ENCODE measurements at places on chromosomes 2 and 18. TPM values are rescaled to one million over a fixed set of nuclear protein-coding genes. Genes with fewer than 3 reads are reported as not detected.

SH3YL1 gene
- total RNA-seq = 40.5 TPM

KCTD1 gene
- 5.6 TPM for total RNA-seq

MRO gene
- 0.66 TPM for total RNA-seq

TMEM178A gene
- 3.6 TPM for total RNA-seq

PLGLB1 gene
- 8.8 TPM for total RNA-seq

KCNS3 gene
- total RNA-seq = 16.0 TPM

CHRNG gene
- not detected for total RNA-seq

GRCh38 chr2:96819128-96819875 lies 3.2 kb downstream of the CNNM3 start:
- DNase-seq = no peak

GRCh38 chr2:205435970-205436369 lies 246.3 kb upstream of the NRP2 start:
- DNase-seq = no peak

- no peak for DNase-seq
Measured at GRCh38 chr18:8788503-8789429, 83.4 kb downstream of the MTCL1 start.

DNA sequence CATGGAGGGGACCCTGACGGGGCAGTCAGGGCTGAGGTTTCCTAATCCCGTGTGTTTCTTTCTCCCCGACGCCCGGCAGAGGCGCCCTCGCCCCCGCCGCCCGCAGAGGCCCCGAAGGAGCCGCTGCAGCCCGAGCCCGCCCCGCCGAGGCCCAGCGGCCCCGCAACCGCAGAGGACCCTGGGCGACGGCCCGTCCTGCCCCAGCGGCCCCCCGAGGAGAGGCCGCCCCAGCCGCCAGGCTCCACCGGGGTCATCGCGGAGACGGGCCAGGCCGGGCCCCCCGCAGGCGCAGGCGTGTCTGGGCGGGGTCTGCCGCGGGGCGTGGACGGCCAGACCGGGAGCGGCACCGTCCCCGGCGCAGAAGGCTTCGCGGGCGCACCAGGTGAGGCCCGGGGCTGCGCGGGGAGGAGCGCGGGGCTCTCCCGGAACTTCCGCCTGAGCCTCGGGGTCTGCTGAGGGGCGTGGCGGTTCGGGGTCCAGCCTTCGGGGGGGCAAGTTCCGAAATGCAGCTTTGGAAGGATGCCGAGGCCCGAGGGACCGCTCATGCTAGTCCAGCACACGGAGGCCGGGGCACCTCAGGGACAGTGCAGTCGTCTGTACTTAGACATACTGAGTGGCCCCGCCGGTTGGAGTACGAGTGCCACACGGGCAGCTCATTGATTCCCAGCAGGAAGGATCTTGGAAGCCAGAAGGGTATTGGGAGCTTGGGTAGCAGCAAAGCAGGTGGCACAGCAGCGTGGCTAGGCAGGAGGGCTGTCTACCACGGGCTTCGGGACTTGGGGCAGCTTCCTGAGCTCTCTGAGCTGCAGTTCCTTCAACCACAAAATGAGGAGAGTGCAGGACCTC lies 60.1 kb downstream of the EMILIN2 start:
- DNase-seq = no peak

DNA sequence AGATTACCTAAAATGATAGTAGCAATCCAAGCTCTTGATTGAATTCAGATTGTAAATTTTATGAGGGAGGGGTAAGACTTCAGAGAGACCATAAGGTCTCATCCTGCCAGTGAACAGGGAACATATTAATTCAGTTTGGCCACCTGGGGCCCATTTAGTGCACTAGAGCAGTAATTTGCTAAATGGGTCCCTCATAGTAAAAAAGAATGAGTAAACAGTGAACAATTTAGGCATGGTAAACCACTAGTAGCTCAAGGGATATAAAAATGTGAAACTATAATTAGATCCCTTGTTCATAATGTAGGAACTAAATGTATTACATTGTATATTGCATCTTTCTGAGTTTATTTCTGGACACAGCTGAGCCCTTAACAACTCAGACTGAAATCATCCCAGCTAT lies 4.9 kb upstream of the PHLPP1 start:
- DNase-seq = no peak

DNA sequence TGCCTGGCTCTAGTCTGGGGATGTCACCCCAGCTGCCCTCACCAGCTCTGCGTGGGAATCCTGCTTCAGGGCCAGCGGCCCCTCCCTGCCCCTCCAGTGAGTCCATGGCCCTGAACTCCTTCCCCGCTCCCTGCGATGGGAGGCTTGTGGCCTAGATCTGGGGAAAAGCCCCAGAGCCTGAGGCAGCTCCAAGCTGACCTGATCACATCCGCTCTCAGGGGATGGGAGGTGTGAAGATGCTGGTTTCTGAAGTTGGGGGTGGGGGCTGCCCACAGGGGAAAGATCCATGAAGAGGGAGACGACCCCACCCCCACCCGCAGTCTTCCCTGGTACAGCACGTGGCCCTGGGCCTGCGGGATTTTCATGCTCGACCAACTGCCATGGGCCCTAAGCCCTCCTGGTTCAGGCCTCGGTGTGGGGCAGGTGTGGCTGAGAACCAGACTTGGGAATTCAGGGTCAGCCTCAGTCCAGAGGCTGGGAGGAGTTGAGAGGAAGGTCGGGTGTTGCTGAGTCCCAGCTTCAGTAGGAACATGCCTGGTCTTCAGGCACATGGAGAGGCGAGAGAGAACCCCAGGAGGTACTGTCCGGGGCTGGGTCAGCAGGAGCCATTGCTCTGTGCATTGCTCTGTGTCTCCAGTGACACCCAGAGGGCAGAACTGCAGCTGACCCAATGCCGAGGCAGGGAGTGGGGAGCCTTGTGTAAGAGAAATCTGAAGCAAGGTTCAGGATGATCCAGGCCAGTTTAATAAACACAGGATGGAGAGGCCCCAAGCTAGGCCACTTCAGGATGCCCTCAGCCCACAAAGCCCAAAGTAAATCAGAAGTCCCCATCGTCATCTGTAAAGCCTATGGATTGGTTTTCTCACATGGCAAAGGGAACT lies 115.1 kb downstream of the CAPN13 start:
- DNase-seq = no peak

DNA sequence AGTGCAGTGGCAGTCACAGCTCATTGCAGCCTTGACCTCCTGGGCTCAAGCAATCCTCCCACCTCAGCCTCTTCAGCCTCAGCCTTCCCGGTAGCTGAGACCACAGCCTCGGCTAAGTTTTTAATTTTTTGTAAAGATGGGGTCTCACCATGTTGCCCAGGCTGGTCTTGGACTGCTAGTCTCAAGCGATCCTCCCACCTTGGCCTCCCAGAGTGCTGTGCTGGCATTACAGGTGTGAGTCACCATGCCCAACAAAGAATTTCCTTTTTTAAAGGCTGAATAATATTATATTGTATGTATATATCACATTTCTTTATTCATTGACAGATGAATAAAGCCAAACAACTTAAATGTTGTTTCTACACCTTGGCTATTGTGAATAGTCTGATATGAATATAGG lies 42.5 kb downstream of the MOB4 start:
- DNase-seq = no peak

DNA sequence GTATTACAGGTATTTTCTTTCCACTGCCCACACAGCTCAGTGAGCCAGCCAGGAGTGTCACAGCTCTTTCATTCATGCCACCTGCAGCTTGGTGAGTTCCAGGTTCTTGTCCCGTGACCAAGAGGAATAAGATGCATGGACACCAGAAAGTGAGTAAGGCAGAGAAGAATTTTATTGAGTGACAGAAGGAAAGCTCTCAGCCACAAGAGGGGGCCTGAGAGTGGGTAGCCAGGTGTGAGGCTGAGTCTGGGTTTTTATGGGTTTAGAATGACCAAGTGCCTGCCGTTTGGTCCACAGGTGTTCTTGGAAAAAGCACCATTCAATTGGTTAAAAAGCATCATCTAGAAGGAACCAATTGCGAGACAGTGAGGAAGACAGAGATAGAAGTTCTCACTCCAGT lies 1097.1 kb upstream of the SLC39A10 start:
- DNase-seq = no peak

DNA sequence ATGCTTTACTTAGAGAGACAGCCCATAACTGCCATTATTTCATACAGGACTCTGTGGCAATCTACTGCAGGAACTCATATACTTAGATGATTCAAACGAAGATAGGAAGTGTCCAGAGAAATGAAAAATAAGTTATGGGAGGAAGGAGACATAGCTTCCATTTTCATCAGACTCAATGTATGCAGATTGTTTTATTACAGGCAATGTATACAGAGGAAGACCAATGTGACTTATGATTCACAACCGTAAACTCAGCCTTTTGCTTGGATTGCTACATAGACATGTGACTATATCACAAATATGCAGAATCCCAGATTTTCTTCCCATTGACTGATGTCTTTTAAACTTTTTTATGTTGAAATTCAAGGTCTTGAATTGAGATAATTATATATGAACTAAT lies 793.4 kb downstream of the SATB2 start:
- DNase-seq = no peak

DNA sequence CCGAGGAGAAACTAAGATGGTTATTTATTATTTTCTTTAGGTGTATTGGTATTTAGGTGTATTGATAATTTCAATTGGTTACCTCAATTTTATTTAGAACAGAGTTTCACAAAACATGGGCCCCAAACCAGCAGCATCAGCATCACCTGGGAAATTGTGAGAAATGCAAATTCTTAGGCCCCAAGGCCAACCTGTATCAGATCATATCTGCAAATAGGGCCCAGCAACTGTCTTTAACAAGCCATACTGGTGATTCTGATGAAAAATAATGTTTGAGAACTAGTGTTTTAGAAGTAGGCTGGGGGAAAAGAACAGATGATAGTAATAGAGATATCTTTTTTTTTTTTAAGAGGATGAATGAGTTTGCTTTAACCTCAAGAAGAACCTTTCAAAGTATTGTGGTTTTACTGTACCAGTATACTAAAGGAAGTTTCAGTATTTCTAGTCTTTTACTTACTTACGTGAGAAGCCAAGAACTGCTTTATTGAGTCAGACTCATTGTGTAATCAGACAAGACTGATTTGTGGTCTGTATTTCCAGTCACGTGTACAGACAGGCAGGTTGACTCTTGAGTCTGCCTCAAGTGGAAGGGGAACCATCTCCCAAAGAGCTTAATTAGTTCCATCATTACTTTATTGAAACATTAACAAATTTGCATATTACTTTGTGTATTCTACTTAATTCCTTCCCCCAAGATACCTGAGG lies 60.4 kb upstream of the GAREM1 start:
- no peak for DNase-seq

GRCh38 chr2:231300020-231300721 lies 95.3 kb upstream of the B3GNT7 start:
- DNase-seq = no peak

DNA sequence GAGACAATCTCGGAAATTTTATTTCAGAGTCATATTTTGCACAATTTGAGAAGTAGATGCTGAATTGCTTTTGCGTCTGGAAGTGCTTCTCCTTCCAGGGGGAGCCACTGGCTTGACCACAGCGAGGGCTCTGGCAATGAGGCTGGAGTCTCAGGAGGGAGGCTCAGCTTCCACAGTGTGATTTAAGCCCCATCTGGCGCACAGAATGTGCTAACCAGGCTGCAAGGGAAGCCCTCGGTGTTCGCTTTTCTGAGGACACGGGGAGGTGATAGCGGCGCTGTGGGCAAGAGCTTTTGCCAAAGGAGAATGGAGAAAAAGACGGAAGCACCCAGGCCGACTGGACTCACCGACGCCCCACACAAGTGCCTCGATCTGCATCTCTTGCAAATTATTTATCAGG lies 52.4 kb downstream of the ADI1 start:
- DNase-seq = no peak

- DNase-seq = no peak
Measured at GRCh38 chr2:58541511-58541910, 300.4 kb upstream of the FANCL start.

DNA sequence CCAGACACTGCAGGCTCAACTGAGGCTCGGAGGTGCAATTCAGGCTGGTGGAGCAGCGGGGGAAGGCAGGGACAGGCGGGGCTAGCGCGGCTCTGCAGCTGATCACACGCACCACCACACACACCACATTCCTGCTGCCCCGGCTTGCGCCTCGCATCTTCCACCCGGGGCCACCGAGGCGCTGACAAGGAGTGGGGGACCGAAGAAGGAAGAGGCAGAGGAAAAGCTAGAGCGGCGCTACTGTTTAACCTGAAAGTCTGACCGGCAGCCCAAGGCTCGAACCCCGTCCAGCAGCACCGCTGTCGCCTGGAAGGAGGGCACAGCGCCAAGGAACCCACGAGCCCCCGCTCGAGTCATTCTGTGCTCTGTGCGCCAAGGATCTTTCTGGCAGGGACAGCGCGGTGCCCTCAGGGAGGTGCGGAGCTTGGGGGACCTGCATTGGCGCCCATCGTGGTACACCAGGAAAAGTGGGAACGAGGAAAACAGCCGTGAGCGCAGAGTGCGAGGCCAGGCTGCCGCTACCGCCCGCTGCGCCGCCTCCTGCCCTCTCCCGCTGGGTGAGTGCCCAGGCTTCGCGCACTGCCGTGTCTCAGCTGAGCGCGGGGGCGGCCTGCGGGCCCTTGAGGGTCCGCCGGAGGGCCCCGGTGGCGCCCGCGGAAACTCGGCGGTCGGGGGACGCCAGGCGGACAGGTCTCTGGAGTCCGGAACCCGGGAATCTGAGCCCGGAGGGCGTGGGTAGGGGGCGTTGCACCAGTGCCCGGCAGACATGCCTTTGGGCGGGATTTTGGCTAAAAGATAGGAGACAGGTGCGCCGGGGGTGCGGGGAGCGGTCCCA lies 860 bp upstream of the KCNJ3 start:
- DNase-seq = no peak

DNA sequence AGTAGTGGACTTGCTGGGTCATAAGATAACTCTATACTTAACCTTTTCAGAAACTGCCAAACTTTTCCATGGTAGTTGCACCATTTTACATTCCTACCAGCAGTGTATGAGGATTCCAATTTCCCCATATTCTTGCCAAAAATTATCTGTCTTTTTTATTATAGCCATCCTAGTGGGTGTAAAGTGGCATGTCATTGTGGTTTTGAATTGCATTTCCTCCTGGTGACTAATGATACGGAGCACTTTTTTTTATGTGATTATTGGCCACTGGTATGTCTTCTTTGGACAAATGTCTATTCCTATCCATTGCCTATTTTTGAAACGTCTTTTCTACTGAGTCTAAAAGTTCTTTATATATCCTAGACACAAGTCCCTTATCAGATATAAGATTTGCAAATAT lies 44.3 kb downstream of the CACNB4 start:
- DNase-seq = no peak

DNA sequence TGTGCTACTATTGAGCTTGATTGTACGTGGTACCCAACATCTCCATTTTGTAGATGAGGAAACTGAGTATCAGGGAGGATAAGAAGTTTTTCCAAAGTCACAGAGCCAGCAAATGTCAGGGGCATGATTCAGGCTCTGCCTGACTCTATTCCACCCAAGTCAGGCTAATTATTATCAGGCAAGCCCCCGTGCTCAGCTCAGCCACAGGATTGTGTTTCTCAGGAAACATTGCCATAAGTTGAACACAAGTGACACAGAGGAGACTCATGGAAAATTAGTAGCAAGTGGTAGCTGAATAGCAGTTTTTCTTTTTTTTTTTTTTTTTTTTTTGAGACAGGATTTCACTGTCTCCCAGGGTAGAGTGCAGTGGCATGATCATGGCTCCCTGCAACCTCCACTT lies 260.5 kb downstream of the C1D start:
- DNase-seq = no peak

- DNase-seq = no peak
Measured at GRCh38 chr18:10170375-10170774, 256.6 kb downstream of the VAPA start.

Measured in breast epithelium (tissue), 4 donors.